ENCODE measurements at places on chromosomes 2 and 18. TPM values are rescaled to one million over a fixed set of nuclear protein-coding genes. Genes with fewer than 3 reads are reported as not detected.

GRCh38 chr2:203750346-203751068 lies 44.1 kb downstream of the CD28 start:
- no peak for DNase-seq

DNA sequence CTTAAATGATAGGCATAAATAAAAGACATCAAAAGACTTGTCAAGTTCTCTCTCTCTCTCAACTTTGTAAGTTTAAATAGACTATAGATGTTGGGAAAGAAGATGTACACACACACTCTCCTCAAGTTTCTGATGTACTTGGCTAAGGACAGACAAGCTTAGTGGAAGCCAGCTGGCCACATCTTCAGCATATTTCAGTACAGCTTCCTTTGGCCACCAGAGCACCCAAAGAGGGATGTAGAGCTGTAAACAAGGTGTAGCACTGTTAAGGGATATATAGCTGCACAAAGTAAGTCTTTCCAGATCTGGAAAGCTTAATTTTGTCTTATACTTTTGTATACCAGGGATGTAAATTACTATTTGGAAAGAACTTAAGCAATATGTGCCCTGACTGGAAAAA lies 64.3 kb upstream of the MSTN start:
- DNase-seq = no peak

GRCh38 chr2:164655750-164656149 lies 34.5 kb upstream of the GRB14 start:
- no peak for DNase-seq

GRCh38 chr2:58757971-58758370 lies 516.8 kb upstream of the FANCL start:
- DNase-seq = no peak

- no peak for DNase-seq
Observed at GRCh38 chr2:148545390-148546256, 98.9 kb upstream of the EPC2 start.

GRCh38 chr2:215615803-215616174 lies 179.9 kb upstream of the FN1 start:
- DNase-seq = no peak

DNA sequence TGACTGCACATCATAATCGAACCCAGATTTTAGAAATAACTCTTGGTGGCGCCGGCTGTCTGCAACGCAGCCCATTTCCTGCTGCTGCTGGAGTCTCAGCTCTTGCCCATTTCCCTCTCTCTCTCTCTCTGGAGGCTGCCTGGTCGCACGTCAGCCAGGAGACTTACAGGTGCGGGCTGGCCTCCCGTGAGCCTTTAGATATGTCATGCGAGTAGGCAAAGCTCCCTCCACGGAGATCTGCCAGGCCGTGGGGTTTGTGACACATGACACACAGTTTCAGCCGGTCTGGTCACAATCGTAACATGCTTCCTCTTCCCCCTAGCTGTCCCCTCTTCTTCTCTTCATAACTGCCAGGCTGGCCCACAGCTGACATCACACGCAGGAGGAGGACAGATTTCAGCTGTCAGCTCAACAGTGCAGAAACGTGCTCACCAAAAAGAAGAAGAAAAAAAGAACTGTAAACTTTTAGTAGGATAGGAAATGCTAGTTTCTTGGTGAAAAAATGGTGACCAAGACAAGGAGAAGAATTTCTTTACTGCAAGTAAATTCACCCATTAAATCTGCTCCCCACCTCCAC lies 489.3 kb downstream of the ZNF516 start:
- no peak for DNase-seq

- DNase-seq = no peak
Observed at GRCh38 chr2:60538101-60538500, 15.4 kb downstream of the BCL11A start.

TGFA gene
- 1.2 TPM for polyA plus RNA-seq

PSTPIP2 gene
- 3.0 TPM for polyA plus RNA-seq

DNA sequence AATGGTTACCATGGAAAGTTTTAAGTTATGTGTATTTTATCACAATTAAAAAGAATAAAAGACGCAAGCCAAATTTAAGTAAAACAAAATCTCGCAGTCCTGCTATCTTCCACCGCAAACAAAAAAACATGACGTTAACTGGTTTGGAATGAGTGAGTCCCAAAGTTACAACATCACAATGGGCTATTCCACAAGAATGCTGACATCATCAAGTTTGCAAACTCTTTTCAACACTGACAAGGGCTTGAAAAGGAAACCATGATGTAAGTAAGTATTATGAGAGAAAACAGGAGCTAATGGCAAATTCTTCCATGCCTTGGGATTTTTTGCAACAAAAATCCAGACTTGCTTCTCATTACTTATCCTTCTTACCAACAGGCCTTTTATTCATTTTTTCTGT lies 31.1 kb downstream of the SIGLEC15 start:
- DNase-seq = no peak

DNA sequence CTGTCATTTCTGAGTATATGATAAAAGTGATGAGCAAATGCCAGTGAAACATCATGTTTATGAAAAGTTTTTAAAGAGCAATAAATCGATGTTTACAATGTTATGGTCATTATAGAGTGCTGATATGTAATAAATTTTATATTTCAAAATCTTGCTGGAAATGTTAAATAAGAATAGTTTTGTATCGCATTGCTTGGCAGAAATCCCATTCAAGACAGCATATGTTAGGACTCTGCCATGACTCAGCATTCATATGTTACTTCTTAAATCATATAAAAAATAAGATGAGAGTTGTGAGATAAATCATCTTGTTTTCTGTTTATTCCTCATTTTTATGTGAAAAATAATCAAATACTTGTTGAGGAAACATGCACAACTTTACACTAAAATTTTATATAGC lies 949.9 kb upstream of the NRXN1 start:
- DNase-seq = no peak

DNA sequence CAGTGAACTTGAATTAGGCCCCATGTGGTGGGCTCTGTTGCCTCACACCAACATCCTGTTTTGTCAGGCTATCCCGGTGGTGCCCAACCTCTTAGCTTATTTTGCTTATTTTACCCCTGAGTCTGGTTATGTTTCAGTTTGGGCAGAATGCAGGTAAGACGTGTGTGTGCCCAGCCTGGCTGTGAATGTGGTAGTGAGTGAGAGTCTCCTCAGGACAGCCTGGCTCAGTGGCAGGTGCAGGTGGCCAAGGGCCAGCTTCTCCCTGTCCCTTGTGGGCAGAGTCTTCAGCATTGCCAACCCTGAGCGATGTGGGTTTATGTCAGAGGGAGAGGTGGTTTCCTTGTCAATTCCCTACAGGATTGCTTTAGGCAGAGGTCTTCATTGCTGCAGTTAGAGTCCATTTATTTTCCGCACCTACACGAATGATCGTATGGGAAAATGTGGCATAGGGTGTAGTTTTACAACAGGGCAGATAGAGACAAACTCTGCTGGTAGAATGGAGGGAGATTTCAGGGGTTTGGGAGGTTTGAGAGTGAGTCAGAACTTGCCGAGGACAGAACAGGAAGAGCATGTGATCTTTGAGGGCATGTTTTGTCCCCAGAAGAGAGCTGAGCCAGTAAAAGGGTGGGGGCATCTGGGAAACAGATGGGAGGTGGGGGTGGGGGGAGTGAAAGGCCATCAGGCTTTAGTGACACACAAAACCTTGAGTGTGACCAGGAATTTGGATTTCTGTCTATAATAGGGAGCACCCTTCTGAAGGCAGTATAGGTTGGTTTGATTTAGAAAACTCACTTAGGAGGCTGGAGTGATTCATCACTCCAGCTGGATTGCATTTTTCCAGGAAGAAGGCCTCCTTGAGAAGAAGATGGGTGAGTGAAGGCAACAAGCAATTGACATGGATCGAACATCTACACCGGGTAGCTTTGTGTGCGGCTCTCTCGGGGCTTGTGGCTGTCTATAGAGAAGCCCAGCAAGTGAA lies 156.2 kb upstream of the CELF4 start:
- no peak for DNase-seq

DNA sequence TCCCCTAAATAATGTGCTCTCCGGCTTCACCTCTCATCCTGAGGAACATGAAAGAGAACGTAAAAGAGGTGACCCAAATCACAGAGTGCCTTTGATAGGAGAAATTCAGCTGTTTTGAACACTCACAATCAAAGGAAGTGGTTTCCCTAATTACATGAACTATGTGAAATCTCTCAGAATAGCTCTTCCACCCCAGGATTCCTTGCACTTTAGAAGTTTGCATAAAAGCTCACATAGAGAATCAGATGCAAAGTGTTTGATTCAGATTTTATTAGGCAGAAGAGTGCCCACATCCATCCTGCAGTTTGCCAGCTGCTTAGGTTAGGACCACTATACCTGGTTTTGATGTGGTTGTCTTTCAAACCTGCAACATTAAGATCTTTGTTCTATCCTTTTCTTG lies 61.0 kb downstream of the MAP3K20 start:
- no peak for DNase-seq

DNA sequence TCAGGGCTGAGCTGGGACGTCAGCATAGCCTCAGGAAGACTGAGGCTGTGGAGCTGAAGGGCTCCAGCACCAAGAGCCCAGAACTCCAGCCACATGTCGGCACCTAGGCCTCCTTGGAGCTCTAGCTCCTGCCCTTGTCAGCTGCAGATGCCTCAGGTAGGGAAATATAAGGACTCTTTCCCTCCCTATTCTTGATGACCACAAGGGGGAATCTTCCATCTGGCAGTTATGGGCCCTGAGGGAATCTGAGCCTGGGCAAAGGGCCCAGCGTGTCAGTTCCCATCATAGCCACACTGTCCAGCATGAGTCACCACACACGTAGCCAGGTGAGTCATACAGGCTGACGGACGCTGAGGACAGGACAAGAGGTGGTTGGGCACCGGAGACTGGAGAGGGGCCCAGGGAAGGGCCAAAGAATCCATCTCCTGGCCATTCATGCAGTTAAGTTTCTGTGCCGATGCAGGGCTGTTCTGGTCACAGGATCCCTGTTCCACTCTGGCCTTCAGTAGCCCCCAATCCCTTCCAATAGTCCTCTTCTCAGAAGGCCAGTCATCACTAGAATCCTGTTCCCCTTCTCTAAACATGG lies 1.8 kb downstream of the MPV17 start:
- DNase-seq = peak; percentile 63

CHRND gene
- polyA plus RNA-seq = not detected

DNA sequence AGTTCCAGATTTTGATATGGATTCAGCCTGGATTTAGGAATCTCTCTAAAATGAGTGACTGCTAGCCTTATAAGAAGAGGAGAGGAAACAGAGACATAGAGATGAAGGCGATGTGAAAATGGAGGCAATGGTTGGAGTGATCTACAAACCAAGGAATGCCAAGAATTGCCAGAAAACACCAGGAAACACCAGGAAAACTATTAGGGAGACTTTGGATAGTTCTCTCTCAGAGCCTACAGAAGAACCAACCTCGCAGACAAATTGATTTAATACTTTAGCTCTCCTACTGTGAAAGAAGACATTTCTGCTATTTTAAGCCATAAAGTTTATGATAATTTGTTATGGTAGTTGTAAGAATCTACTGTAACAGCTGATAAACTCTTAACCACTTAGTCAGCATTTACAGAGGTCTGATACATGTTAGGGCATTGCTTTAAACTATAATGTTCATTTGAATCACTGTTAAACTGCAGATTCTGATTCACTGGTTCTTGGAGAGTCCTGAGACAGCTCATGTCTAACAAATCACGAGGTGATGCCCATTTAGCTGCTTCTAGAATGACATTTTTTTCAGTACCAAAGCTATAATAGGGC lies 1702.6 kb upstream of the LRRTM1 start:
- no peak for DNase-seq

CYB5A gene
- polyA plus RNA-seq = 47.5 TPM

KHK gene
- 2.2 TPM for polyA plus RNA-seq

GRCh38 chr2:182543741-182544525 lies 117.1 kb upstream of the PDE1A start:
- DNase-seq = no peak

CPSF3 gene
- 14.8 TPM for polyA plus RNA-seq

SIX3 gene
- not detected for polyA plus RNA-seq

DNA sequence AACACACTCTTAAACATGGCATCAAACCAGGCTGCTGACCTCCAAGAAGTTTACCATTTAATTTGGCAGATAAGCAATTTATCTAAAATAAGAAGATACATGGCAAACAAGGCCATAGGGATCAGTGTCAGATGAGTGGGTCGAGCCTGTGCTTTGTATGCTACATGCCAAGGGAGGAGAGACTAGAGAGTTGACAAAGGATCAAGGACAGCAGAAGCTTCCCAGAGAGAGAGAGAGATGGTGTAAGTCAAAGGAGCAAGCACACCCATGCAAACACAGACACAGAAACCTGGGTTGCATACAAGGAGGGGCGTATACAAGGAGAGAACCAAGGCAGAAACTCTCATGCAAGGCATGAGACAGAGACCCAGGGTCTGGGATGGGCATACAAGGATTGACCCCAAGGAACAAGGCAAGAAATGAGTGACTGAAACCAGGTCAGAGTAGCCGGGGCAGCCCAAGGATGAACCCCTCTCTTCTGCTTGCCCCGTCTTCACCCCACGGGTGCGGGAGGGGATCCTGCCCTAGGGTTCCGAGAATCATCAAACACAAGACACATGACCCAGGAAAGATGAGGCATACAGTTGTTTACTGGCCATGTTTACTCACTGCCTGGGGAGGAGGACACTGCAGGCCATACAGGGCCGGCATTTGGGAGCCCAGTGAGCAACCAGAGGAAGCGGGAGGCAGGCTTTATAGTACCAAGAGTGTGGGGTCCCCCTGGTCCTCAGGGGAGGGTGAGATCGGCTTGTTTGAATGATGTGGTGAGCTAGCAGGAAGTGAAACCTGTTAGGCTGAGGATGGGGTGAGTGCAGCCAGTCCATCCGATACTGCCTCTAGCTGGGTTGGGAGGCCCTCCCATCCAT lies 529.2 kb upstream of the ID2 start:
- no peak for DNase-seq

GRCh38 chr18:13271302-13271911 lies 52.8 kb downstream of the LDLRAD4 start:
- peak; percentile 77 for DNase-seq

- DNase-seq = no peak
Observed at GRCh38 chr2:12588986-12589385, 127.8 kb upstream of the TRIB2 start.

GRCh38 chr2:54240515-54241469 lies 15.2 kb downstream of the TSPYL6 start:
- DNase-seq = no peak

RTP5 gene
- not detected for polyA plus RNA-seq

ASPRV1 gene
- polyA plus RNA-seq = 1.0 TPM

SCYGR4 gene
- not detected for polyA plus RNA-seq

ACVR1C gene
- 0.09 TPM for polyA plus RNA-seq

Data from heart right ventricle (tissue), 16 donors.